ENCODE measurements at places on chromosomes 3 and 15. TPM values are rescaled to one million over a fixed set of nuclear protein-coding genes. Genes with fewer than 3 reads are reported as not detected.

PLSCR5 gene
- total RNA-seq = not detected

CCDC9B gene
- total RNA-seq = 15.6 TPM

GDPGP1 gene
- 15.4 TPM for total RNA-seq

GOLGA8S gene
- total RNA-seq = 0.15 TPM

PLA2G4B gene
- 4.7 TPM for total RNA-seq

ZNF662 gene
- not detected for total RNA-seq

TMEM212 gene
- not detected for total RNA-seq

DNA sequence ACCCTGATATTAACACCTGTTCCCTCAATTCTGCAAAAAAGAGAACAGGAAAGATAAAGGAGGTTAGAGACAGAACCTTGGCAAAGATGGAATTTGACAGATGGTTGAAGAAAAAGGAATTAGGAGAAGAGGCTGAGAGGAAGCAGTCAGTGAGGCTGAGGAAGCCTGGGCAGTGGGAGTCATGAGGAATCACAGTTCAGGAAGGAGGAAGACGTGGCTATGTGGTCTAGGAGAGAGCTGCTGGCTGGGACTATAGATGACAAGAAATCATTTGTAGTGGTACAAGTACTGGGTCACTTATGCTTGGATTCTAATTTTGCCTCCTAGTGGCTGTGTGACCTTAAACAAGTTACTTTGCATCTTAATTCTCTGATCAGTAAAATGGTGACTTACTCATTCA is 49.0 kb downstream of the LARS2 start:
- no peak overlapping the region for H3K27ac ChIP-seq
- H3K4me3 ChIP-seq = no peak overlapping the region
- no peaks in the 10 kb centered on the region for H3K4me1 ChIP-seq
- DNase-seq = peak; percentile 8
- H3K36me3 ChIP-seq = no peaks in the 10 kb centered on the region

DNA sequence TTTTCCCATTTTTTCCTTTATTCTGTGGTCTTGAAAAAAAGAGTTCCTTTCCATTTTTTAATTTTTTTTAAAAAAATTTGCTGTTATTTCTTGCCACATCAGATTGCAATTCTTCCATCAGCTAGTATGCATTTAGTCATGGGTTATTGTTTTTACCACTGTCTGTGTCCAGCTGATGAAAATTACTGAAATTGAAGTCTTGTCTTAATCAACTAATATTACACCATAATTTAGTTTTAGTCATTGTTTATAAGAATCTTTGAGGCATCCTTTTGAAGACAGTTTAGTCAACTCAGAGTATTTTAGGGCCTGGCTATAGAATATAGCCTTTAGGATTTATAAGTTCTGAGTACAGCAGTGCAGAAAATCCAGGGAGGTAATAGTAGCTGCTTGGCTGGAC is 172.1 kb downstream of the LRTM1 start:
- no peaks in the 10 kb centered on the region for H3K27me3 ChIP-seq
- no peaks in the 10 kb centered on the region for H3K36me3 ChIP-seq
- no peak overlapping the region for H3K4me3 ChIP-seq
- H3K4me1 ChIP-seq = no peaks in the 10 kb centered on the region

GRCh38 chr15:77901251-77901881 is 176.1 kb downstream of the TBC1D2B start:
- H3K27ac ChIP-seq = no peak overlapping the region
- H3K4me3 ChIP-seq = no peak overlapping the region
- no peak for DNase-seq
